ENCODE measurements at places on chromosomes 16 and 17. TPM values are rescaled to one million over a fixed set of nuclear protein-coding genes. Genes with fewer than 3 reads are reported as not detected.

The SMIM5 gene
- 0.20 TPM for total RNA-seq

The MPRIP gene
- total RNA-seq: 132 TPM

The CA7 gene
- 0.55 TPM for total RNA-seq

The CYTH1 gene
- total RNA-seq: 9.7 TPM

The KRTAP4-5 gene
- total RNA-seq: not detected
